ENCODE measurements at places on chromosomes 12 and 14.

DNA sequence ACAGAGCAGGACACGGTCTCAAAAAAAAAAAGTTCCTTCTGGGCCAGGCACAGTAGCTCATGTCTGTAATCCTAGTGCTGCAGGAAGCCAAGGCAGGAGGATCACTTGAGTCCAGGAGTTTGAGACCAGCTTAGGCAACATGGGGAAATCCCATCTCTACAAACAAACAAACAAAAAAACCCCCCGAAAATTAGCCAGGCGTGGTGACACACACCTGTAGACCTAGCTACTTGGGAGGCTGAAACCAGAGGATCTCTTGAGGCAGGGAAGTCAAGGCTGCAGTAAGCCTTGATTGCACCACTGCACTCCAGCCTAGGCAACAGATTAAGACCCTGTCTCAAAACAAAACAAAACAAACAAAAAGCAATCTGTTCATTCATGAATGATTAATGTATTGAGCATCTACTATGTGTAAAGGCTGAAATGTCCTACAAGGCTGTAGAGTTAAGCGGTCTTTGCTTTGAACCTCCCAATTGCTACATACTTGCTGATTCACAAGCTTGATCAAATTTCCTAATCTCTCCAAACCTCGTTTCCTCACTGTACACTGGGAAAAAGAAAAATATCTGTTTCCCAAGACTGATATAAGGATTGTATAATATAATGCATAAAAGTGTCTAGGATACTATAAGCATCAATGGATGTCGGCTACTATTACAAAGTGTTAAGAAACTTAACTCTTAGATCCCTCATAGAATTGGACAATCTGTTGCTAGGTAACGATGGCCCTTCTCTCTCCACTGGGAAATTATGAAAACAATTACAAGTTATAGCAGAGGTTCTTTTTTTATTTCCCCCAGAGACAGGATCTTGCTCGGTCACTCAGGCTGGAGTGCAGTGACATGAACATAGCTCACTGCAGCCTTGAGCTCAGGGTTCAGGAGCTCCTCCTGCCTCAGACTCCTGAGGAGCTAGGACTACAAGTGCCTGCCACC, 7.9 kb upstream of the RILPL2 start:
- H3K27me3 ChIP-seq = no peaks in the 10 kb centered on the region
- no peaks in the 10 kb centered on the region for H3K4me1 ChIP-seq
- no peak overlapping the region for H3K27ac ChIP-seq

DNA sequence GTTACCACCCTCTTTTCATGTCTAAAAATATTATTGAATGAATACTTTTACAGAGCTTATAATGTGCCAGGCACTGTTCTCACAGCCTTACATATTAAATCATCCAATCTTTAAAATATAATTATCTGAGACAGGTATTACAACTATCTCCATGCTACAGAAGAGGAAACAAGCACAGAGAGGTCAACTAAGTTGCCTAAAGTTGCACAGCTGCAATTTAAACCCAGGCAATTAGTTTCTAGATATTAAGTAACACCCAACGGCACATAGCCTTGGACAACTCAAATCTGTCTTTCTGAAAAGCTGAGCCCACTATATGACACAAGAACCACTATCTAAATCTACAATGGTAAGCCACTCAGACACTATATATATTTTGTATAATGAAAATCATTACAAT, 92.6 kb downstream of the SLC2A13 start:
- no peak overlapping the region for H3K27ac ChIP-seq
- peaks cover 5% of the 10 kb centered on the region for H3K4me1 ChIP-seq
- H3K4me3 ChIP-seq = no peak overlapping the region
- DNase-seq = no peak
- H3K27me3 ChIP-seq = no peaks in the 10 kb centered on the region

DNA sequence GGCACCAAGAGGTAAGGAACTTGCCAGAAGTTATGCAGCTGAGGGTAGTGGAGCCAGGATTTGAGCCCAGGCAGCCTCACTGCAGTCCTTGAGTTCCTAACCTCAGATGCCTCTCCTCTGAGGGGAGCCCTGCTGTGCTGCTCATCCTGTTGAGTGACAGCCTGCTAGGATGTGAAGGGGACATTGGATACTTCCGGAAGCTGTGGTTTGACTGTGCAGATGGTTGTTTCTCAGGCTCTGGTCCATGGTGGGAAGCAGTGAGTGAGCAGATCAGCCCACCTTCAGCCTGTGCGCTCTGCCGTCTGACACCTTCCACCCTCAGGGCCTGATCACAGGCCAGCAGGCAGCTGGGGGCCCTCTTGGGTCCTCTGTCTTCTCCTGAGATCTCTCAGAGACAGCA, 253.2 kb downstream of the CACNA1C start:
- peaks cover 3% of the 10 kb centered on the region for H3K4me1 ChIP-seq
- no peak overlapping the region for H3K27ac ChIP-seq
- no peak for DNase-seq
- H3K4me3 ChIP-seq = no peak overlapping the region
- H3K27me3 ChIP-seq = no peaks in the 10 kb centered on the region

- no peaks in the 10 kb centered on the region for H3K36me3 ChIP-seq
- no peaks in the 10 kb centered on the region for H3K27me3 ChIP-seq
- no peak overlapping the region for H3K27ac ChIP-seq
- no peak for DNase-seq
Measured at GRCh38 chr12:98355322-98355721, 160.1 kb upstream of the TMPO start.

DNA sequence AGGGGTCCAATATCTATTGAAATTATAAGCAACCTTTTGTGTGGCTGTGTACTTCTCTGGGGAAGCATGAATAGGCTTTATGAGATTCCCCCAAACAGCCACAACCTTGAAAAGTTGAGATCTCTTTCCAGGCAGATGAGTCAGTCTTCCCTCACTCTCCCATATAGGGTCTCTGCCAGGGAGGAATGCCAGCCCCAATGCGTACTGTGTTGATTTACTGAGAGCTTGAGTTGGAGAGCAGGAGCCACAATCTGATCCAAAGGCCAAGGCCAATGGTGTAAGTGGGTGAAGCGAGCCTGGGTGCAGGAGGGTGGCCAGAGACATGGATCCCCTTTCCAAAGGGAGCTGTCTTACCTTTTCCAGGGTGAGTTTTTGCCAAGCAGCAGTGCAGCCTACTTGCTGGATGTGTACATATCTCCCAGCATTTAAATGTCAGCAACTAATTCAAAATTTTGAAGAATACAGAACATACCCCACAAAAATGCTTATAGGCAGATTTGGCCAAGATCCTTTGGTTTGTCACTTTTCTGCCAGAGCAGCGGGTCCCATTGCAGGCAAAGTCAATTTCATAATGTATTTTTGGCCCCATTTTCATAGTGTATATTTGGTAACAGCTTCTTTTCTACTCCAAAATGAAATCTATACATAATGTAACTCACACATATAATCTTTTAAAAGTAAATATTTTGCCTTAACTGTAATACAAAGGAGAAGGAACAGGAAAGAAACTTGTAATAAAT, 88.2 kb downstream of the TBC1D30 start:
- no peaks in the 10 kb centered on the region for H3K4me1 ChIP-seq
- H3K4me3 ChIP-seq = no peak overlapping the region
- DNase-seq = no peak
- no peak overlapping the region for H3K27ac ChIP-seq

GRCh38 chr12:71195338-71195896, 37.6 kb upstream of the TSPAN8 start:
- H3K4me3 ChIP-seq = no peak overlapping the region
- DNase-seq = no peak
- no peaks in the 10 kb centered on the region for H3K36me3 ChIP-seq
- H3K4me1 ChIP-seq = peaks cover 3% of the 10 kb centered on the region
- H3K27me3 ChIP-seq = no peaks in the 10 kb centered on the region
